ENCODE measurements at places on chromosomes 5 and 9. TPM values are rescaled to one million over a fixed set of nuclear protein-coding genes. Genes with fewer than 3 reads are reported as not detected.

DNA sequence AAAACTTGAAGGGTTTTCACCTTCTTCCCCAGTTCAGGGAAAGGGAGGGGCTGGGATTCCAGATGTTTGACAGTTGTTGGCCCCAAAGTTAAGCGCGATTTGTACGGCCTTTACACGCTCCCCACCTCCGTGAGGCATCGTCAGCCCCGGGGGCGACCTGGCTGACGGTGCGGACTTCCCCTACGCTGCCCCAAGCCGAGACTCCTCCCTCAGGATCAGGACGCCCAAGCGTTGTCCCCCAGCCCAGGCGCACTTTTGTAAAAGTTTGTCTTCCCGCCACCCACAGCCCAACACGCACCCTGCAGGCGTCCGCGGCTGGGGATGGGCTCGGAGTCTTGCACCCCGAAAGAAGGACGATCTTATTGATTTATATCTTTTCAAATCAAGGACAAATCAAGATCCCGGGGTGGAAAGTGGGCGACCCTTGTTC is 713 bp downstream of the MOB3B start:
- no peak for DNase-seq

- no peak for DNase-seq
Observed at GRCh38 chr5:176489077-176489476, 40.9 kb downstream of the FAF2 start.

DNA sequence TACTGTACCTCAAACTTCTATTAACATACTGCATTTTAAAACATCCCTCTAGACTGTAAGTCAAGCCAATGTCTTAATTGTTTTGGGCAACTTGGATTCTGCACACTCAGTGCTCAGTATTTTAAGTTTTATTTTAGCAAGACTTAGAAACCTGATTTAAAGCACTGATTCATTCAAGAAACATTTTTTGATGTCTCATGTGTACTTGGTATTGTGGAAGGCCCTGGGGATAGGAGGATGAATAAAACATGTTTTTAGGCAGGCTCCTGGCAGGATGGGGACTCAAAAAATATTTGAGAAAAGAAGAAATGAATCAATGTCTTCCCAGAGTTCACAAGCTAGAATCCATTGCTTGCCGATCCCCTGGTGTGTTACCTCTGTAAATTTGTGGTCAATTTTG is 334.0 kb upstream of the PUM3 start:
- no peak for DNase-seq

DNA sequence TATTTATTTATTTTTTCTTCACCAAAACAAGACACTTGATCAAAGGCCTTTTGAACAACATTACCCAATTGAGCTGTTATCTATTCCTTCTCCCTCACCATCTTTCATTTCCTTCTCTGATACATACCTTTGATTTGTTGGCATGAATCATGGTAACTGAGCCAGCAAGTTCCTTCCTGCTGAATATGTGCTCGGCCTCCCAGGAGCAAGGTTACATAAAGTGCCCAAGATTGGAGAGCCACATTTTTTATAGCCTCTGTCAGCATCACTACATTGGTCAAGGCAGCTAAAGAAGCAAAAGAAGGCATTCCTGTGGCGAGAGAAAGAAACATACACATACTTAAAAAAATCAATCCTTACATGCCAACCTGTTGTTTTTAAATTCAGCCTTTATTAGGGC is 369.6 kb downstream of the CYLC2 start:
- no peak for DNase-seq

GRCh38 chr5:1488882-1489680 is 34.7 kb downstream of the LPCAT1 start:
- no peak for DNase-seq

DNA sequence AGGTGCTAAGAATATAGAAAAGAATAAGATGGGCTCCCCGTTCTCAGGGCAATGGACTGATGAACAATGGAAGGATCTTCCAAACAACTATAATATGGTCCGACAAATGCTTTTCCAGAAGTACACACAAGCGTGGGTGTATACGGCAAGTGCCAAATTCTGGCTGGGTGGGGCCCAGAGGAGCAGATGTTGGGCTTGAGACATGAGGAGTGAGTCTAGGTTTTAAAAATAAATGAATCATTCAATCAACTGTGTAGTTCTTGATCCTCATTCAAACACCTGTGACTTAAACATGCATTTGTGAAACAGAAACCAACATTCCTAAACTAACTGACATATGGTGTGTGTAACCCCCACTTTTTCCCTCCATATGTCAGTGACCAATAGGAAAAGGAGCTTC is 47.9 kb downstream of the MFAP3 start:
- no peak for DNase-seq

DNA sequence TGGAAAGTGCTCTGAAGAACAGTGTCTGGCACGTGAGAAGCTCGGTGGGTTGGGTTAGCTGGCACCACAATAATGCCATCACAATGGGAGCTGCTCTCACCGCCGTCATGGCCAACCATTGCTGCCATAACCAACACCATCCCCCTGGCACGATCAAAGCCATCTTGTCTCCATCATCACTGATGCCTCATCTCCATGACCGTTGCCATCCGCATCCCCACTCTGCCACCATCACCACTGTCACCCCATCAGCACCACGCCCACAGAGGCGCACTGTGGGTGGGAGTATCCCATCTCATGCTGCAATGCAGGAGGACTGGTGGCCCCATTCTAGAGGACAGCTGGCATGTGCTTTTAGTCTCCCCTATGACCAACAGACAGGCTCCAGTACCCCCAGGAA is 23.7 kb downstream of the NR5A1 start:
- DNase-seq, result no peak

DNA sequence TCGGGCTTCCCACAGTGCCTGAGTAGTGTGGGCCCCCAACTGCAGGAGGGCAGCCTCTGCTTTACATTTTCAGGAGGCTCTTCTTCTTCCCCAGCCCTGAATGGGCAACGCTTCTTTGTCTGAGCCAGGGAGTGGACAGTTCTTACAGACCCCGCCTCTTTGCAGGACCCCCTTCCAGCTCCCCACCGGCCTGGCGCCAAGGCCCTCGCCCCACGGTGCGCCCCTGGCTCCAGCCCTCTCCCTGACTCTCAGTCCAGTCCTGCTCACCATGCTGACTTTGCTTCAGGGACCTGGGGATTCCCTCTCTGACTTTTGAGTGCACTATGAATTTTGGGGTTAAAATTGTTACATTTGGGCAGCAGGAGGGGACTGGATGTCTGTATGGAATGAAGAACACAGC is 123.8 kb downstream of the HSD17B3 start:
- no peak for DNase-seq

DNA sequence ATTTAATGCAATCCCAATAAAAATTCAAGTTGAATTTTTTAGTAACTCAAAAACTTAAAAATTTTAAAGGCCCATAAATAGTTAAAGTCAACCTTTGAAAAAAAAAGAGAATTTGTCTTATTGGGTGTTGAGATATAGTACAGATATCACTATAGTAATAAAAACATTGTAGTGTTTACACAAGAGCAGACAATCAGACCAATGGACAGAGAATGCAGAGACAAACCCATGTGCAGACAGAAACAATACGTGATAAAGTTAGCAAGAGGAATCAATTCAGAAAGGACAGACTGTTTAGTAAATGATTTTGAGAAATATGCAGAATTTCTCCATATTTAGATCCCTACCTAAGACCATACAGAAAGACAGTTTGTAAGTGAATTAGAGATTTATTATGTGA is 33.9 kb downstream of the GOLGA1 start:
- no peak for DNase-seq

DNA sequence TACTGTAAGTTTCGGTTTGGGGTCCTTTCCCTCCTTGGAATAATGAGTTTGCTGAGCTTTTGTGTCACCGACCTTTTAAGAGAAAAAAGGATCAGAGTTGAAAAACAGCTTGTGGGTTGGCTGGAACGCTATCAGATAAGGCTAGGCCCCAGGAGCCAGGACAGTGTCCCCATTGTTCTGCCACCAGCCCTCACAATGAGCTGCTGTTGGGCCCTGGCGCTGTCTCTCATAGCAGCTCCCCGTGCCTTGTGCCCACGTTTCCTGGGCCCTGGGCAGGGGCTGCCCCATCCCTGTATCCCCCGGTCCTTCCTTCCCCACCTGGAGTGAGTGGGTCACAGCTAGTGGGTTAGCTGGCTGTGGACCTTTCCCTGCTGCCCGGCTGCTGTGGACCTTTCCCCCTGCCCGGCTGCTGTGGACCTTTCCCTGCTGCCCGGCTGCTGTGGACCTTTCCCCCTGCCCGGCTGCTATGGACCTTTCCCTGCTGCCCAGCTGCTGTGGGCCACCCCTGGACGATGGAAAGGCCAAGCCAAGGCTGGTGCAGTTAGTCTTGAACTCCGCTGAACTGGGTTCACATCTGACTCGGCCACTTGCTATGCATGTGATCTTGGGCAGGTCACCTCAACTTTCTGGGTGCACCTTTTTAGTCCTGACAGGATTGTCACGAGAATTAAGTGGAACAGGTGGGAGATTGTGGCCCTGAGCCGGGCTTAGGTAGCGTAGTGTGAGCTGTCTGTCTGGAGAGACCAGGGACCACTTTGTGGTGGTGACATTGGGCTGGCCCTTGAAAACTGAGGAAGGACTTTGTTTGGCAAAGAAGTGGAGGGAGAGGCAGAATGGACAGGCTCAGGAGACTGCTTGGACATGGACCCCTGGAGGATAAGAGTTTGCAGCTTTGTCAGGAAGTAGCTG is 99.5 kb downstream of the DAB2IP start:
- no peak for DNase-seq

GRCh38 chr9:134585021-134585561 is 56.5 kb upstream of the COL5A1 start:
- no peak for DNase-seq

IL7R gene
- polyA plus RNA-seq, result 1.1 TPM

TAF11L5 gene
- polyA plus RNA-seq, result not detected

SPATA31A3 gene
- polyA plus RNA-seq, result not detected

CDH9 gene
- 8.7 TPM for polyA plus RNA-seq

EGFLAM gene
- polyA plus RNA-seq, result 11.9 TPM

Measured in left renal cortex interstitium (tissue), 4 donors.